SK-N-SH (cell line): ENCODE measurements at places on chromosomes 6 and 20. TPM values are rescaled to one million over a fixed set of nuclear protein-coding genes. Genes with fewer than 3 reads are reported as not detected.

C6orf120 gene
- 10.1 and 12.7 TPM in 2 replicates for polyA plus RNA-seq

COL21A1 gene
- polyA plus RNA-seq: 0.07 and 0.19 TPM in 2 replicates

- DNase-seq: no peak
These were observed 49.5 kb downstream of the DOK5 start for GRCh38 chr20:54524849-54525248.

DNA sequence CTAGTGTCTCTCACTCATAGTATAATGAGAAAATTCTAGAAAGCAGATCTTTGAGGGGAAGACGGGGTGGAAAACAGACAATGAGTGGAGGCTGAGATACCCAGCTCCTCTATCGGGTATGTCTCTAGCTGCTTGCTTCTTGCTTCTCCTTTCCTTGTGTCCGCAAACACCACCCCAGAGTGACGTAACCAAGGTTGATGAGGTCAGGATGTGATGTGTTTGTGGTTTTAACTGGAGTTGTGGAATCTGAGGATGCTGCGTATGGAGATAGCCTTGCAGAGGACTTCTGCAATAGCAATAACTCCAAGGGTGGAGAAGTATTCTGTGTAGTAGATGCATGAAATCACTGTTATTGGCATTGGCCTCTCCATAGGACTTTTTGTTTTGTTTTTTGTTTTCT, 132.7 kb upstream of the IFNGR1 start:
- DNase-seq: no peak

- DNase-seq: no peak
These were observed 223.2 kb downstream of the ZNF217 start for GRCh38 chr20:53370345-53370961.

DNA sequence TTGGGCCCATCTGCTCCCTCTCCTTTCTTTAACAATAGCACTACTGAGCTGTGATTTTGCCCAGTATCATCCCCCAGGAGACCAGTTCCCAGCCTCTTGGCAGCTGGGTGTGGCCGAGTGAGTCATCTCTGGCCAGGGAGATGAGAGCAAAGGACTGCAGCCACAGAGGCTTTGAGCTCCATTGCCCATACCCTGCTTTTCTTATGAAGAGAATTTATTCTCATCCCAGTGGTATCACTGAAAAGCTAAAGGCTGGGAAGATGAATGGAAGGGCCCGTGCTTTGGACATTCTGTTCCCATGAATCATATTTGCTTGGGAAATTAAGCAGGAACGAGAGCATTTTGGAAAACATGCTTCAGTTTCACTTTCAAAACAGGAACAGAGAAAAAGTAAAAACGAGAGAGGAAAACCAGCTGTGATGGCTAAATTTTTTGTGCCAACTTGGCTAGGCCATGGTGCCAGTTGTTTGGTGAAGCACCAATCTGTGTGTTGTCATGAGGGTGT, 14.9 kb downstream of the CST3 start:
- DNase-seq: no peak
